Thymus (tissue), 14 donors: ENCODE measurements at places on chromosomes 6 and 20.

DNA sequence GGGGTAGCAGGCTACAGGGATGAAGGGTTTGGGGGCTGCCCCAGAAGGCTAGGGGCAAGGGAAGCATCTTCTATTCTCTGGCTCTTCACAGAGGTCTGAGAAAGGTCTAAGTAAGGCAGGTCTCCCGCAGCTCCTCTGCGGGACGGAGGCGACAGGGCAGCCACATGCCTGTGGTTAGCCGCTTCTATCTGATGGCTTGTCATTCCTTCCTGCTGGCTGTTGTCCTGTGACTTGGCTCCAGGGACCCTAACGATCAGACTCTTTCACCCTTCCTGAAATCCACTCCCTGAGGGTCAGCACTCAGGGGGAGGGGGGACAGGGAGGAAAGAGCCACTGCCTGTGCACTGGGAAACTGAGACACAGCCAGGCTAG, 673 bp downstream of the CST7 start:
- no peak for DNase-seq

DNA sequence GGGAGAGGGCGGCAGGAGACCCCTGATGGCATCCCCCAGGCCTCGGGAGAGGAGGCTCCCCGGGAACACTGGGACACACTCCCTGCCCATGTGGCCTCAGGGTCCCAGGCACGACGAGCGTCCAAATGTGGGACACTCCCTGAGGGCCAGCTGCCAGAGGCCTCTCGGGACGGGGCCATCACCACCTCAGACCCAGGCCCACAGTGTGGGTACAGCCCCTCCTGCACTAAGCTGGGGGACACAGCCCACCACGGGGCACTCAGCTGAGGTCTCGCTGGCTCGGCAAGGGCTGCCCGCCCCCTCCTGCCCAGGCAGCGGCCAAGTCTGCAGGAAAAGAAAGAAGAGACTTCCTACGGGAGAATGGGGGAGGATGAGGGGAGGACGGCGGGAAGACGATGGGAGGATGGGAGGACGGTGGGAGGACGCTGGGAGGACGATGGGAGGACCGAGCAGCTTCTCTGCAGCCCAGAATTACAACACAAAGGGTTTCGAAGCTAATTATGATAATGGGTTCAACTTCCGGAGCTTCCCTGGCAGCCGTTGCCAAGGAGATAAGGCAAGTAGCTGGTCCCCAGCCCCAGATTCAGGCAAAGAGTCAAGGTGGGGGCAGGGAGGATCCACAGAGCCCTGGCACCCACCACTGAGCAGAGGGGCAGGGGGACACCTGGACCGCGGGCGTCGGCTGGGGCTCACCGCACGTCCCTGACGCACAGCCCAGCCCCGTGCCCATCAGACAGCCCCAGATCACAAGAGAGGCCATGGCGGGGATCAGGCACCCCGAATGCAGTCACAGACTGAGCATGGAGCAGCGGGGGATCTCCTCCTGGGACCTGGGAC, 17.5 kb downstream of the KCNQ2 start:
- DNase-seq: no peak

DNA sequence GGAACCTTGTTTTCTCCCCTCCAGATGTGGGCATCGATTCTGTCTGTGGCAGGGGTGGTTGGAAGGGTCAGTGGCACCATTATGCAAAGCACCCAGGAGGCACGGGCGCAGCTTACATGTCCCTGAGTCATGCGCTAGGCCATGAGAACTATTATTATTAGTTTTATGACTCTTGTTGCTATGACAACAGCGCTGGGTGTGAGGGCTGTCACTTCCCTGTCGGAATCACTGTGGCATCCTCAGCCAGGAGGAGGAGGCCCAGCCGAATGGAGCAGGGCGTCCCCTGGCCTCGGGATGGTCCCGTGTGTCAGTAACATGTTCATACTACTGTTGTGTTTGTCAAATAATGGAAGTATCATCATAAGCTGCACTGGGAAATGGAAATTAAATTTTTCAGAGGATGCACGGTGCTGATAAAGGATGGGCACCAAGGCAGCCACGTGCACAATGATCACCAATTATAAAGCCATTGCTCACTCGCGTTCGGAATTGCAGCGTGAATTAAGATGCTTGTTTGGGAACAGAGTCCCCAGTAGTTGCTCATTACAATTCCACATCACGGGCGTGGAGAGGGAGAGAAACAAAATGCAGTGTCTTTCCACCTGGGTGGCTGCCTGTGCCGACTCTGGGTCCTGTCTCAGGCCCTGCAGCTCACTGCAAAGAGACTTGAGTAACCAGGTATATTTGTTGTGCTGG, 247.9 kb downstream of the CDH4 start:
- DNase-seq: no peak

GRCh38 chr20:61295682-61296628, 43.9 kb downstream of the CDH4 start:
- no peak for DNase-seq

DNA sequence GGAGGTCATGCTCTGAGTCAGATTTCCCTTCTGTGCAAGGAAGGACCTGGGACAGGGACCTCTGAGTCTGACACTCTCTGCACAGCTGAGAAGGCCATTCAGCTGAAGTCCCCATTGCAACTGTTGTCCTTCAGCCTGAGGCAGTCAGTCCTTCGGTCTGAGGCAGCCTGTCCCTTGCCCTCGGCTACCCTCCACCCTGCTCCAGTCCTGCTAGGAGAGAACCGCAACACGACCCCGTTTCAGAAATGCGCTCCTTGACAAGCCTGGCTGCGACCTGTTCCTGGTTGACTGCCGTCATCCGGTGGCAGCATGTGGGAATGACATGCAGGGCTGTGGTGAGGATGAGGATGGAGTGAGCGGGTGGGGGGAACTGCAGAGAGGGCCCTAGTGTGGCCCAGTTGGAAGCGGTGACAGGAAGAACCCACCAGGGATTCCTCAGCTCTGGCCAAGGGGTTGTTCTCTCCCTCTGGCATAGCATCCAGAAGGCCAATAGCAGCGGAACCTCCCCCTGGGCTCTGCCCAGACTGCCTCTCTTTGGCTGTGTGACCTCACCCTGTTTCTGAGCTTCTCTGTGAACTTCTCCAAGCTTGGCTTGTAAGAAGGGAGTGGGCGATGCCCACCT, 40.3 kb upstream of the ANGPT4 start:
- DNase-seq: peak; percentile 32

DNA sequence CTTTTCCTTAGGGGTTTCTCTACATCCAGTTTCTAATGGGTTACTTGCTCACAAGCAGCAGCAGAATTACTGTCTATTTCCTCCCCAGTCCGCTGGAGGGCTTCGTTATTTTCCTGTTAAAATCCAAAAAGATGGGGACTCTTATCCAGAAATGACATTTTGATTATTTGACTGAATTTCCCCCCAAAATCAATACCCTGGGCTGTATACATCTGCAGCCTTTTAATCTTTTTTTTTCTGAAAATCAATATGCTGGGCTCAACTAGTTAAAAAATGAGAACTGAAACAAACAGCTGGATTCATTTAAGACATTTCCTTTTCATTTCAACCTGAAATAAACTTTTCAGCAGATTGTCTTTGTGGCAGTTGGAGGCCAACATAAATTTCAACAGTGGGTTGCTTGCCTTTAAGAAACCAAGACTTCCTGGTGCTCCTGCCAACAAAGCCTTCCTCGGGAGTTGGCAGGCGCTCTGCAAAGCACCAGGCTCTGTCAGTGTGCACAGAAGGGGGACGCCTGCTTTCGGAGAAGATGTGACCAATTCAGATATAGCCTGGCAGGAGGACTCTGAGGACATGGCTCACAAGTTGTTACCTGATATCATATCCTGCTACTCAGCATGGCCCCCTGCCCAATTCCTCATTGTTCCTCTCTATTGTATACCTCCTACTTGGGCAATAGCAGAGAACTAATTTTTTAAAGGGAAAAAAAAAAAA, 204.7 kb upstream of the ARG1 start:
- DNase-seq: no peak

DNA sequence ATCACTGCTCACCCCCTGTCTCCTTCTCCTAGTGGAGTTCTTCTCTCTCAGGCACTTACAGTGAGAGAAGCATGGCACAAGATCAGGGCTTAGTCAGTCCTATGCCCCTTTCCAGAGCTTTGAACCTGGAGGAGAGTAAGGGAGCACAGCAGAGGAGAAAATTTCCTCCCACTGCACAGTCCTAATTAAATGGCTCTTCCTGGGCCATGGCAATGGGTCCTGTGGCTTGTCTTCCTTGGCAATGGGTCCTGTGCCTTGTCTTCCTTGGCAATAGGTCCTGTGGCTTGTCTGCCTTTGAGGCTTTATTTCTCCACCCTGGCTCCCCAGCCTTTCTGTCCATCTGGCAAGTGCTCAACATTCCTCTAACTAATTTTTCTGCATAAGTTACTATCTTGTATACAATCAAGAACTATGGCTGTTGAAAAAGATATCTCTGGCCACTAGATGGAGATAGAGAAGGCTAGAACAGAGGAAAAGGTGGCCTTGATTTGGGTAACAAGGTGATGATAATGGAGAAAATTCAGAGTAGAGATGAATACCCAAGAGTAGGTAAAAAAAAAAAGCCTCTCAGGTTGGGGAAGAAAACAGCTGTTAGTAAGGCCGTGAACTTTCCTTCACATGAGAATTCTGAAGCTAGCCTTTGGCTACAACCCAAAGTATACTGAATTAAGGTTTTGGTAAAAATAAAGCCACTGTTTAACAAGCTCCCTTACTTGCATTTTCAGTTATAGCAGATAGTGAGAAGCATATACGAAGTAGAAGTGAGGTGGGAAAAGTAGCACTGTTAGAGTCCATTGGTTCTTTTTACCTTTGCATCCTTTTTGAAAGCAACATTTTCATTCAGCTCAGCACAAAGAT, 504.9 kb downstream of the DOK5 start:
- no peak for DNase-seq

- no peak for DNase-seq
Measured at GRCh38 chr6:168214586-168215104, 104.9 kb downstream of the DACT2 start.

DNA sequence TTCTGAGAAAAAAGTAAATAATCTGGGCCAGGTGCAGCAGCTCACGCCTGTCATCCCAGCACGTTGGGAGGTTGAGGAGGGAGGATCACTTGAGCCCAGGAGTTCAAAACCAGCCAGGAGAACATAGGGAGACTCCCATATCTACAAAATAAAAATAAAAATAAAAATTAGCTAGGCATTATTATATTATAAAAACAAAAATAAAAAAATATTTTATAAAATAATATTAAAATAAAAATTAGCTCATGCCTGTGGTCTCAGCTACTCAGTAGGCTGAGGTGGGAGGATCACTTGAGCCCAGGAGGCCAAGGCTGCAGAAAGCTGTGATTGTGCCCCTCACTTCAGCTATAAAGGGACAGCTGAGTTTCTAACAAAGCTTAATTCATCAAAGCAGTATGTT, 362.9 kb downstream of the SMOC2 start:
- DNase-seq: no peak

DNA sequence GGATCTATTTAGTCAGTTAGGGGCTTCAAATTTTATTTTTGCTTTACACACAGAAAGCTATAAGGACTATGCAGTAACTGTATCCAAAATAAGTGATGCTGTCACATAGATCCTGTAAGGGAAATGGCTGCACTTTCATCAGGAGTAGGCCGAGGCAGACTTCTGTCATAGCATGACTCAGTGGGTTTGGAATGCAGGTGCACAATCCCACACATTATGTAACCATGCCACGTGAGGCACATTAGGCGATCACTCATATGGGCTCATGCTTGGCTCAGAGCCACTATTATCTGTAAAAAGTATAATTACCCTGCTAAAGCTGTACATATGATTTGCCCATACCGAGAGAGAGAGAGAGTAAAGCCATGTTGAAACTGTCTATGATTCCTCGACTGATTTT, 1189.4 kb upstream of the EYS start:
- DNase-seq: no peak

- DNase-seq: no peak
Measured at GRCh38 chr6:115663681-115664080, 397.0 kb downstream of the FRK start.

- DNase-seq: no peak
Measured at GRCh38 chr6:4412077-4412476, 276.7 kb upstream of the ECI2 start.

DNA sequence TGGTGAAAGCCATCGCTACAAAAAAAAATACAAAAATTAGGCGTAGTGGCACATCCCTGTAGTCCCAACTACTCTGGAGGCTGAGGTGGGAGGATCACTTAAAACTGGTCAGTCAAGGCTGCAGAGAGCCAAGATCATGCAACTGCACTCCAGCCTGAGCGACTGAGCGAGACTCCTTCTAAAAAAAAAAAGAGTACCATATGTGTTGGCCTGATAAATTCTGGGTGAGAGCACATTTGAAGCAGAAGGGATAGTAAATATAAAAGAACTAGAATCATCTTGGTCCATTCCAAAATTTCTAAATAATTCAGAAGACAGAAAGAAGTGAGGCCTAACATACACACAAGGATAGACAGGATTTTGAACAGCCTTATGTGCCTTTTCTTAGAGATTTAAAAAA, 2.2 kb downstream of the IBTK start:
- DNase-seq: no peak

- DNase-seq: no peak
Measured at GRCh38 chr20:57770852-57771720, 61.3 kb upstream of the PMEPA1 start.

GRCh38 chr20:38671701-38672292, 52.5 kb upstream of the SLC32A1 start:
- DNase-seq: no peak
